ENCODE measurements at places on chromosomes 2 and 18.

DNA sequence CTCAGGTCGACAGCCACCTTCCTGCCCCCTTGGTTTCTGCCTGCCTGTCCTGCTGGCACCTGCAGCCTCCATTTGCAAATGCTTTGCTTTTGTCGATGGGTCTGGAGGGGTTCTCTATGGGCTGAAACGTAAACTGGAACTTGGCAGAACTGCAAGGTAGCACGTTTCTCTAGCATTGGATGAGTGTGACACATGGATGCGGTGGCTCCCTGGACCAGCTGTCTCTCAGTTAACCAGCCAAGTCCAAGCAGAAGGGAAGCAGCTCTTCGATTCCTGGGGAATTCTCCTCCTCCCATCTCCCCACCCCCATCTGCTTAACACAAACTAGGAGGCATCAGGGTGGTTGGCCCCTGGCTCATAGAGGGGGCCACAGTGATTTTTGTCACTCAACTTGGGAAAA lies 57.3 kb downstream of the ITGB1BP1 start:
- no peak for DNase-seq

DNA sequence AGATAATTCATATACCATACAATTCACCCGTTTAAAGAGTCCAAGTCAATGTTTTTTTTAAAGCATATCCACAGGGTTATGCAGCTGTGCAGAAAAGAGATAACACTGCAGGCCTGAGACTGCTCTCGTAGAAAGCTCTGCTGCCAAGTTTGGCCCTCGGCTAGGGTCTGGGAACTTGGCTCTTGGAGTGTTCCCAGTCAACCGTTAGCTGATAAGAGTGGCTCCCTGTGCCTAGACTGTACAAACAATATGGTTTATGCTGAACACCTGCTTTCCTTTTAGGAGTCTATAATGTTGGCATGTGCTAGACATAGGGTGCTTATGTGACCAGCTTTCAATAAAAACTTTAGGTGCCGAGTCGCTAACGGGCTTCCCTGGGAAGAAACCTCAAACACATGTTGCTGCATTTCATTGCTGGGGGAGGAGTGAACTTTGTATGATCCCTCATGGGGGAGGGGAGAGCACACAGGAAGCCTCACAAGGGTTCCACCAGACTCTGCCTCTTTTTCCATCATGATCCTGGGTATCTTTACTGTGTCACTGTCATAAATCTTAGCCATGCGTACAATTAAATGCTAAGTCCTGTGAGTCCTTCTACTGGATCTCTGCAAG lies 34.7 kb downstream of the RFX8 start:
- DNase-seq, result no peak

- DNase-seq, result no peak
These were observed 42.7 kb downstream of the MDH1 start for GRCh38 chr2:63631501-63631900.

- DNase-seq, result no peak
These were observed 8.1 kb downstream of the SP9 start for GRCh38 chr2:174342686-174343342.

- no peak for DNase-seq
These were observed 205.9 kb upstream of the EPHA4 start for GRCh38 chr2:221778025-221778424.
